ENCODE measurements at places on chromosomes 2 and 18.

DNA sequence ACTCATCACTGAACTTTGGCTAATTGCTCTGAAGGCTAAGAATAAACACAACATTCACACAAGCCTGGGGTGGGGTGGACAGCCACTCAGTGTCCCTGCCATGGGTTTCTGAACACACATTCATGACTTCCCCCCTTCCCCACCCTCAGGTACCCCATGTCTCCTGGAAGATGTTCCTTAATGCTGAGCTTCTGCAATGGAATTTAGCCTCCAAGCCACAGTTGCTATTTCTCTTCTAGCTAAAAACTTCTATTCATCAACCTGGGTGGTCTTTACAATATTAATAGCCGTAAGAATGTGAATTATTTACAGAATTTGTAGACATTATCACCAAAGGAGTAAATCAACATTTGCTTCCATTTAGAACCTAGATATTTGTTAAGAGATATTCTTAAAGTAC is 175.1 kb downstream of the ACKR3 start:
- no peak for DNase-seq

GRCh38 chr18:56565551-56566345 is 72.6 kb downstream of the TXNL1 start:
- DNase-seq, result no peak

DNA sequence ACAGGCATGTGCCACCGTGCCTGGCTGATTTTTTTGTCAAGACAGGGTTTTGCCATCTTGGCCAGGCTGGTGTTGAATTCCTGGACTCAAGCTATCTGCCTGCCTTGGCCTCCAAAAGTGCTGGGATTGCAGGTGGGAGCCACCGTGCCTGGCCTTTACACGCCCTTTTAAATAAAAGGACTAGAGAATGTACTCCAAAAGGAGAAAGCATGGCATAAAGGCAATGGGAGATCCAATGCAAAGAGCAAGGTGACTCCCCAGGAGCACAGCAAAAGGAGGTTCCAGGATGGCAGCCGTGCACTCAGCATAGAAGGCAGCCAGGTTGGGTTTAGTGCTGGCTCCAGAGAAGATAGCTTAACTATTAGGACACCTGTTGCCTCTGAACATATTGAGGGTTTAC is 27.1 kb downstream of the ASB1 start:
- no peak for DNase-seq

DNA sequence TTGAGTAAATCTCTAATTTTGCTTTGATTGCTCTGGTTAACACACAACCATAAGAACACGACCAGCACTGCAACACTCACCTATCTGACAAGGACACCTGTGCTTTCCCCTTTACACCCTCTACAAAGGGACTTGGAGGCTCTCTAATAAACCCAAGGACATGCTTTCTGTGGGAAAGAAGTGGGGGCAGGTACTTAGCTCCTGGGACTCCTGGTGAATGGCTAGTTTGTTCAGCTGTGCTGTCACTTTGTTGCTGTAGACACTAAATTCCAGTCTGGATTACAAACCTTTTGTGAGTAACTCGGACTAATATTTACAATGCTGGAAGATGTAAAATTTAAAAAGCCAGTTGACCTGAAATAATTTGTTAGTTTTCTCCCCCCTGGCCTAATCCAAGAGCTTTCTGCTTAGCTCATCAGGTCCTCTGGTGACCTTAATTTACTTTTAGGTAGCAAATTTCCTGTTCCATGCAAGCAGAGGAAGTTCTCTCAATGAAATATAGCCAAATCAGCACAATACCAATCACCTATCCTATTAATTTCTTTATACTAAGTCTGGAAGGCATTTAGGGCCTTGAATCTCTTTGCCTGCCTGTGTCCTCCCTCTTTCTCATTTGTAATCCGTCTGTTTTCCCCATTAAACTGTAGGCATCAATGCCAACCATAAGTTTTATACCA is 67.5 kb downstream of the PLCL1 start:
- DNase-seq, result no peak

DNA sequence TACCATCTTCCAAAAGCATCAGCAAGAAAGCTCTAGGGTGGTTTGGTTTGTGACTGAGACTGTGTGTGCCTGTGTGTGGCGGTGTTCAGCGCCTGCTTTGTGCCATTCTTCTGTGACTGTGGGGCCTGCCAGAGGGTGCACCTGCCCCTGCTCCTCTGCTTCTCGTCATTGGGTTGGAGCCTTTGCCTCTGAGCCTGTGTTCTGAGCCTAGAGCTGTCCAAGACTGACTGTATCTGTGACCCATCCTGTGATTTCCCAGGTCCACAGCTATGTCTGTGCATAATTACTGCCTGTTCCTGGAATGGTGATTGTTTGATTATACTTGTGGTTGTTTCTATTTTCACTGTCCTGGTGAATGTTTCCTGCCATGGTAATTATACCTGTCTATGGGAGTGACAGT is 57.1 kb upstream of the KLHL29 start:
- DNase-seq, result no peak

DNA sequence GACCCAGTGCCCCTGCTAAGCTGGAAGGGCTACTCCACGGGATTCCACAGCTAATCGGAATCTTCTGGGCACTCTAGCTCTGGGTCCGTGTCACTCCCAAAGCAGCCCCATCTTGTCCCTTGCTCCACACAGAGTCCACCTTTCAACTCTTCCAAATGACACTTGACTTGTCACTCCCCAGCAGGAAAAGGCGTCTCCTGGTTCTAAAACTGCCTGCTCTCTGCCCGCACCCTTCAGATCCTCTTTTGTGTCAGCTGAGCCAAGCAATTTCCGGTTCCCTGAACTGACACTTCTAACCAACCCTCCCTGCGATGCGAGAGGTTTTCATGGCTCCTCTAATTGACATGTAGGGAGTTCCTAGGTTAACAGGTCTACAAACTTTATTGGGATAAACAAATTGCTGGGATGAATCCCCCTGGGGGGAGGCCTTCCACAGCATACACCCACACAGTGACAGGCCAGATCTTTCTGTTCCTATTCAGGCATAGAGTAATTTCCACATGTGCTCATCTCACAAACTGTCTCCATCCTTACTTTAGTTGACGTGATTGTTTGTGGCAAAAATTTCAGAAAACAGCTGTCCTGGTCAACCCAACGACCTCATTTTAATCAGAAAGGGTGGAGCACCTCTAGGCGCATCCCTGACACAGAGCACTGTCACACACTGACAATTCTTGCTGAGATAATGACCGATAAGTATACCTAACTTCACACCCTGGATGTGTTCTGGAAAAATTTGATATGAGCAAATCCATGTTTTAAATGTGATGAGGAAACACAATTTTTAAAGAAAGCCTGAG is 104.9 kb downstream of the RBMS1 start:
- peak; percentile 65 for DNase-seq

GRCh38 chr2:8234757-8235374 is 447.0 kb upstream of the ID2 start:
- no peak for DNase-seq

DNA sequence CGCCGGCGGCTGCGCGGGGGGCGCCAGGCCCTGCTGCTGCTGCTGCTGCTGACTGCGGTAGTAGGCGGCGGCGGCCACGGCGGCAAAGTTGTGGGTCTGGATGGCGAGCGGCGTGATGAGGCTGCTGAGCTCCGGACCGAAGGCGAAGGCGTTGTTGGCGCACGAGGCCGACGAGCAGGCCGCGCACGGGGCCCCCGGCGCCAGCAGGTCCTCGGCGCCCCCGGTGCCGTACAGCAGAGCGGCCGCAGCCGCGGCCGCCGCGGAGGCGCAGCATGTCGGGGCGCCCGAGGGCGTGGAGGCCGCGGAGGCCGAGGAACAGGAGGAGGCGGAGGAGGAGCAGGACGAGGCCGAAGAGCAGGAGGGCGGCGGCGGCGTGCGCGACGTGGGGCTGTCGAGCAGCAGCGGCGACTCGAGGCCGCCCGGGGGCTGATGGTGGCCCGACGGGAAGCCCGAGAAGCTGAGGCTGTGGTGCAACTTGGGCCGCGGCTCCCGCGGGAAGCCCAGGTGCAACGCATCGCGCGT is 1.8 kb downstream of the ZFP36L2 start:
- DNase-seq, result peak; percentile 52

GRCh38 chr2:120544522-120544921 is 191.1 kb upstream of the GLI2 start:
- DNase-seq, result no peak

- peak; percentile 24 for DNase-seq
Observed at GRCh38 chr18:54776282-54776977, 51.8 kb upstream of the RAB27B start.

GRCh38 chr2:208097801-208098200 is 26.5 kb downstream of the CRYGD start:
- DNase-seq, result no peak

DNA sequence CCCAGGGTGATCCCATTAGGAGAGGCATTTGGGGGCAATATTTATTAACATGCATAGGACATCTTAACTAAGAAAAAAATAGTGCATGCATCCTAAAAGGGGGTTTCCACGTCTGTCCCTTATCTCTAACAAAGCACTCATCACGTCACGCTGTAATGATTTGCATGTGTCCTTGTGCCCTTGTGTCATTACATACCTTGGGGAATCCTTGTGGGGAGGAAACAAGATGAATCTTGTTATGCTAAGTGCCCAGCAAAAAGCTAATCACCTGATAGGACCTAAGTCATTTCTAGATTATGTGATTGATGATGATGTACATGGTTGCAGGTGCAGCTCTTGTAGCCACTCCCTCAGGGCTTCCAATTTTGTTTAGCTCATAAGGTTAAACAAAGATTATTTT is 250.9 kb downstream of the FBXO15 start:
- DNase-seq, result no peak

DNA sequence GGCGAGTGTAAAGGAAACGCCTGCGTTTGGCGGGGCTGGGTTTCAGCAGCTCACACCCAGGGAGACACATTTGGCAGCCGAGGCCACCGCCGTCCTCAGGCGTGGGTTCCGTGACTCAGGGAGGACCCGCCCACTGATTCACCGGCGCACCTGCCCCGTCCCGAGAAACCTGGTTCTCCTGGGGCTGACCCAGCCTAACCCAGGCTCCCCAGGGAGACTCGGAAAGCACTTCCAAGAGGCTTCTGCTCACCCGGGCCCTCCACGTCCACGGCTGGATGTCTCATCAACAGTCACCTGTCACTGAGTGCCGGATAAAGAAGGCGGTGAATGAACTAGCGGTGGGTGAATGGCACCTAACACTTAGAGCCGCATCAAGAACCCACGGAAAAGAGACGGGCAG is 126.4 kb upstream of the CTDP1 start:
- DNase-seq, result no peak

DNA sequence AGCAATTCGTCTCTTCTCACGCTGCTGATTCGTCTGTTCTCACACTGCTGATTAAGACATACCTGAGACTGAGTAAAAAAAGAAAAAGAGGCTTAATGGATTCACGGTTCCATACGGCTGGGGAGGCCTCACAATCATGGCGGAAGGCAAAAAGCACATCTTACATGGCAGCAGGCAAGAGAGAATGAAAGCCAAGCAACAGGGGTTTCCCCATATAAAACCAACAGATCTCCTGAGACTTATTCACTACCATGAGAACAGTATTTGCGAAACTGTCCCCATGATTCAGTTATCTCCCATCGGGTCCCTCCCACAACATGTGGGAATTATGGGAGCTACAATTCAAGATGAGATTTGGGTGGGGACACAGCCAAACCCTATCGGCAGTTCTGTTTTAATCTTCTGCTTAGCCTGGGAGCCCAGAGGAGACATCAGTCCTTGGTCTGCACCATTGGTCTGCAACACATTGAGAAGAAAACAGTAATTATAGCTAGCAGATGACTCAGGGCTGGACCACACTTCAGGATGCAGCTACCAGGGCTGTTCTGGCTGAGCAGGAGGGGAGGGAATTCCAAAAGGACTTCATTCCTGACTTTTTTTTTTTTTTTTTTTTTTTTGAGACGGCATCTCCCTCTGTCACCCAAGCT is 69.4 kb downstream of the CABLES1 start:
- no peak for DNase-seq

- no peak for DNase-seq
Observed at GRCh38 chr2:41294331-41294730, 753.5 kb upstream of the PKDCC start.

DNA sequence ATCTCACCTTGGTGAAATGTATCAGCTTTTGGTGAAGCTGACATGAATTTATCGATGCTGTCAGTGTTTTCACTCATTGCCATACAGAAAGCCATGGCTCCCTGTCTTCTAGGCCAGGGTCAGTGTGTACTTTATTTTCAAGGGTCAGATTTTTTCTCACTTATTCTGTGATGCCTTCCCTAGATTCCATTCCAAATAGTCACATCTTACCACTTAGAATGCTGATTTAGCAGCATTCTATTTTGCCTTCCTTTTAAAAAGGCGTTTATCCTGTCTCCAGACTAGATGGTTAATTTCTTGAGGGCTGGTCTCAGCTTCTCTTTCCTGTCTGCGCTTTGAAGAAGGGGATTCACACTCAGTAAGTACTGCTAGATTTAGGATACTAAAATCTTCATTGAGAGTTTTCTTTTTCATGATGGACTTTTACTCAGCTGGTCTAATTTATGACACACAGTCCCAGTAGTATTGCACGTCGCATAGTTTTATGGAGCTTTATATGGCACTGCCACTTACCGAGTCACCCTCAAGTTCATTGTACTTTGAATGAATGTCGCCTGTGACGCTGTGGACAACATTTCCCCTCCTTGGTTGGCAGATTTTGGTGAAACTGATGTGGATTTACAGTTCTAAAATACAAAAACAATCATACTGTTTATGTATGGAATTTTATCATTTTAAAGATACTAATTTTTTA is 194.0 kb downstream of the ZNF407 start:
- DNase-seq, result no peak

GRCh38 chr2:144447535-144447934 is 72.4 kb downstream of the ZEB2 start:
- DNase-seq, result no peak

- DNase-seq, result no peak
Observed at GRCh38 chr2:207437136-207437523, 92.6 kb upstream of the CREB1 start.

GRCh38 chr2:60565472-60565871 is 12.0 kb upstream of the BCL11A start:
- DNase-seq, result no peak

DNA sequence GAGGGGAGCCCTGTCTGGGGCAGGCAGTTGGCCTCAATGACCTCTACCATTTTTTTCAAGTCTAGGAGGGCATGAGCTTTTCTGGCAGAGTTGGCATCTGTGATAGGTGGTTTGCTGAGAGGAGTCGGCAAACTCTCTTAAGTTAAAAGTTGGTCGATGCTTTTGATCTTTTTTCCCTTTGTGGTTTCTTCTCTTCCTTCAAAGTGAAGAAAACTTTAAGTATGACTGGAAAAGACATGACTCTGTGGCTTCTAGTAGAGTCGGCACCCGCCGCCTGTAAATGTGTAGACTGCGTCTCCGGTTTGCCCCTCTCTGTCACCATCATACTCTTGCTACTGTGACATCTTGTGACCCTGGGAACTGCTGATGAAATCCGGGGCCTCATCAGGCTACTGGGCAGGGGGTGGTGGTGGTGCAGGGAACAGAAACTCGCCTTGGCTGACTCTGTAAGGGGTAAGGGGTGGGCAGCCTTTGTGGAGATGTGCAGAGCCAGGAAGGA is 21.1 kb downstream of the INPP5D start:
- DNase-seq, result peak; percentile 72

DNA sequence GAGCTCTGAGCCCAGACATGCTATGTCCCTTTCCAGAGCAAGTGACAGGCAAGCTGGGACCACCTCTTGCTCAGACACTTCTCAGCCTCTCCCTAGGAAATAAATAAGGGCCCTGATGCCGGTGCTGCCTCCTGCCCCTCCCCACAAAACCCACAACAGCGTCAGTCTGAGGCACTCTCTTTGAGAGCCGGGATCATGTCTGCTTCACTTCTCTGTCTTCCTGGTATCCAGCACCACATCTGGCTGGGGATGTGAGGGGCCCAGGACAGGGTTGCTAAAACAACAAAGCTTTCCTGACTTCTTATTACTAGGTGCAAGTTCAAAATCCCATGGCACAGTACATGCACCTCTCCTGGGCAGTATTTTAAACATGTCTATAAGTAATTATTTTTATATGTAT is 103.9 kb upstream of the GLI2 start:
- no peak for DNase-seq

All from activated CD4-positive, alpha-beta memory T cell treated with anti-CD3 and anti-CD28 coated beads, Interleukin-2, amount 10 ng/mL, durations not matched to agents 7 days and 5 days (primary cell).